ENCODE measurements at places on chromosomes 1 and 21.

DNA sequence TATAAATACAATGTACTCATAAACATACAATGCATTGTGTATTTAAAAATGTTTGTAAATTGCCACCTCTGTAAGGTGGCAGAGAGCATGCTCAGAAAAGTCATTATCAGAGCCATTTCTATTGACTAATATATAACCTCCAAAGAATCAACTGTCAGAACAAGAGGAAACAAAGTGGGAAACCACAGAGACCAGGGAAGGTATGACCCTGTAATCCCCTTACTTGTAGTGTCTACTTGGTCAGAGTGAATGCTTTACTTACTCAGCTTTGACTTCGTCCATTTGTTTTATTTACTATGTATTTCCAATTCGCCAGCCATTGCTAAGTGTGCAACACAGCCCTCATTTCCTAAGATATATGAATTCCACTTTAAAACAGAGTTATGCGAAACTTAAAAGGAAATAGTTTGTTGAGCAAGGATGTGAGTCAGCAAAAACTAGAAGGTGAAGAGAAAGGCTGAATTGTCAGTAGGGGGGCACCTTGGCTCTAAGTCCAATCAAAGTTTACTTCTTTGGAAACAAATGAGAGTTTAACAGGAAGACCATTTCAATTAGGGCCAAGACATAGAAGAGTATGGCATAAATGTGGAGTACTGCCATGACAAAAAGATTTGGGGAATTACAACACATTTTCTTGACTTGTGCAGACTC lies 671.7 kb upstream of the PTBP2 start:
- peak; percentile 55 for DNase-seq

DNA sequence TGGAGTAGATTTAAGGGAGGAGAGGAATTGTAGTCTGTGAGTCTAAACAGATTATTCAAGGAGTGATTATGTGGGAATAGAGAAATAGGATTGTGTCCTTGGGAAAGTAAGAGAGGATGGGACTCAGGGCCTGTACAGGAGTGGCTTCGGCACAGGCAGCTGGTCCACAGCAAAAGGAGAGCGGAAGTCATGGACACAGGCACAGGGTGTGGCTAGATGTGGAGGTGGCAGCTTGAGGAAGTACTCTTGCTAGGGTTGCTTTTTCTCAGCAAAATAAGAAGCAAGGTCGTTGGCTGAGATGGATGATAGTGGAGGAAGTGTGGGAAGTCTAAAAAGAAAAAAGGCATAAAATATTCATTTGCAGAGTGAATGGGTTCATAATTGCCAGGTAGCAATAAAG lies 18.5 kb upstream of the ZNF648 start:
- DNase-seq = no peak

- no peak for DNase-seq
Measured at GRCh38 chr1:205048382-205048781, 5.4 kb downstream of the CNTN2 start.

GRCh38 chr1:5954964-5955363 lies 37.3 kb downstream of the NPHP4 start:
- DNase-seq = no peak

- DNase-seq = no peak
Measured at GRCh38 chr1:19621274-19621950, 22.7 kb upstream of the NBL1 start.

GRCh38 chr1:42334240-42335049 lies 590 bp downstream of the FOXJ3 start:
- peak; percentile 75 for DNase-seq

DNA sequence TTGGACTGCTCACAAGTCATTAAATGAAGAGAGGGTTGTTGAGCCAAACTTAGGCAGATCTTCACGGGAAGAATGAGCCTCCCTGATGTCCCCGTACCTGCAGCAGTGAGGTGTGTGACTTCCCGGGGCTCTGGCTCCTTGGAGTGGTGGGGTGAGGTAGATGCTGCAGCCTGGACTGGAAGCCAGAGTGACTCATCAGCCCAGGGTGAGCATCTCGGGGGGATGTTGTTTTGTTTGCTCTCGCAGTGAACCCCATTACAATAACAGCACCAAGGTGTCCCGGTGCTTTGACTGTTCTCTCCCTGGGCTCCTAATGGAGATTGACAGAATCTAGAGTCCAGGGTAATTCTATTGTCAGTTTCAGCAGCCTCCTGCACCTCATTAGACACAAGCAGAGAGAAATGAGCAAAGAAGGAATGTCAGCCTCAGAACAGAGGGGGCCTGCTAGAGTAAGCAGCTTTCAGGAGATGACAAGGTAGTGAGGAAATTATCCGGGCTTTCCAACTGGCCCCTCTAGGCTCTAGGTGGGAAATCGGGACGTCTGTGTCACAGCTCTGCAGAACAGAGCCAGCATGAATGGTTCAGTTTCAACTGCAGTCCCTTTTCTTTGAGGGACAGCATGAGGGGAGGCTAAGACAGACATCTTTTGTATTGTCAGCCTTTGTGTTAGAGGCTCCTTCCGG lies 36.0 kb upstream of the LRRN2 start:
- DNase-seq = no peak

DNA sequence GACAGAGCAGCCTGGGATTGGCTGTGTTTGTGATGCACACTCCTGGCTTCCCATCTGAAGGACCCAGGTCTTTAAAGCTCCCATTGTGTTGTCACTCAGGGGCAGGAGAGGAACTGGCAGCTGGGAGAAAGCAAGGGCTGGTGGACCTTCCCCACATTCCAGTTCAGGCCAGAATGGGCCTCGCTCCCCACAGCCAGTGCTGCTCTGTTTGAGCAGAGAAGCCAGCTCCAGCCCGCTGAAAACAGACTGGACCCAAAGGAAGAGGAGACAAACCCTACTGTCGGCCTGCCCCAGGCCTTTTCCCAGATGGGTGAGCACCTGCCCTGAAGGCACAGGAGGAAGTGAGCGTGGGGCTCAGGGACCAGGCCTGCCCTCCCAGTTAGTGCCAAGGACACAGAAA lies 499.4 kb downstream of the NPHP4 start:
- no peak for DNase-seq

GRCh38 chr21:42970946-42971653 lies 3.3 kb upstream of the PKNOX1 start:
- no peak for DNase-seq

- peak; percentile 67 for DNase-seq
Measured at GRCh38 chr1:51768971-51769588, 109.4 kb downstream of the NRDC start.

- peak; percentile 57 for DNase-seq
Measured at GRCh38 chr1:178277793-178278530, 184.1 kb downstream of the RASAL2 start.

DNA sequence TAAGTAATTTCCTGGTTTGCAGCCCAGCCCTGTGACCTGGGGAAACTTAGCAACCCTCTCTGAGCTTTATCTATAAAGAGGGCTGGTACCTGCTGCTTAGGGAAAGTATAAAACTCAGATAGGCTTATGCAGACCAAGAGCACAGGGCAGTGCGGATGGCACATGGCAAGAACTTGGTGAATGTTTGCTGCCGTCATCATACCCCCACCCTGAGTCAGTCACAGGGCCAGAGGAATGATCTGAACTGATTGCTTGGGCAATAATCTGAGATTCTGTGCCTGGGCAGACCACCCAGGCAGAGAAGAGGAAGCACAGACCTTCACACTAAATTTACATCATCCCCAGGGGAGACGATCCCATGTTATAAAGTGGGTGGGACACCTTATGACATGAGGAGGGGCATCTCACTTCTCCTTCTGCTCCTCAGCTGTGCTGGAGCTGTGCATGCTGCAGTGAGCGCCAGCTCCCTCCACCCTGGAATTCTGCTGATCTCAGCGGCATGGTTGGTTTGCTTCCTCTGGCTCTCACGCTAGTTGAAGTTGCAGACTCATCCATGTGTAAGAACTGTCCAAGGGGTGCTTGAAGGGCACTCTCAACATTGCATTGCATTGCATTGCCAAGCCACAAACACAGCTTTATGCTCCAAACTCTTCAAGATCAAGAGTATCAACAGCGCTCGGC lies 197.1 kb downstream of the AJAP1 start:
- DNase-seq = no peak

GRCh38 chr1:151953409-151954094 lies 40.1 kb downstream of the S100A10 start:
- DNase-seq = no peak

- DNase-seq = no peak
Measured at GRCh38 chr1:43861988-43862735, 71.4 kb upstream of the ARTN start.

- no peak for DNase-seq
Measured at GRCh38 chr1:194026422-194026821, 840.0 kb upstream of the B3GALT2 start.

GRCh38 chr1:195462646-195463045 lies 1145.6 kb downstream of the KCNT2 start:
- no peak for DNase-seq

DNA sequence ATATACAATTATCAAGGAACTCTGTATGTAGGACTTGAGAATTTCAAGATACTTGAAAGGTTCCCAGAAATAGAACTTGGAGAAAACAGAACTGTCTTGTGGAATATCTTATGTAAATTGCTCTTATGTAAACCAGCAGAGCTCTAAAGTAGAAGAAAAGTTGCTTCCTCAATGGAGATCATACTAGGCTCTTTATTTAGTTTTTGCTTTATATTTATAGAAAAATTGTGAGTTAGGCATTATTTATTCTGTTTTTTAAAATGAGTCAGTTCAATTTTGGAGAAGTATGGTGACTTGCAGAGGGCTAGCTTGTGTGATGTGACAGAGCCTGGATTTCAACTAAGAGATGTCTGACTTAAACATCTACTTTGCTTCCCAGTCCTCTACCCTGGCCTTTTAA lies 40.4 kb downstream of the ATP6V1G3 start:
- no peak for DNase-seq

DNA sequence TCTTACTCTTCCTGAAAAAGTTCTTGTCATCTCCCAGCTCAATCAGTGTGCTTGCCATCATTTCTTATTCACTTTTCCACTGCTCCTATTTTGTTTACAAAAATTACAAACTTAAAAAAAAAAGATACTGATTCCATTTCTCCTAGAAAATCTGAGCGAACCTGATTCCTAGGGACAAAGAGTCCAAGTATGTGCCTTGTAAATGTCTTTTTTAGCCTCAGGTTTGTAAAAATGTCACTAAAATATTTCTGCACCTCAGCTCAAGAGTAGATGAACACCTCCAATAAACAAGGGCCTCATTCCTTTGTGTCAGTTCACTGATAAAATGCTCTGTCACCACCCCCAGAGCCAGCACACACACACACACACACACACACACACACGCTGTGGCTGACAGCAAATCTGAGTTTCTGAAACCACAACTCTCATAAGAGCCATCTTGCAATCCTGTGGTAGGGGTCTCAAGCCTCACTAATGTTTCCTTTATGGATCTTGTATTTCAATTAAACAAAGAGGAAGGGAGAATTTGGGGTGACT lies 299.2 kb downstream of the PBX1 start:
- DNase-seq = no peak

DNA sequence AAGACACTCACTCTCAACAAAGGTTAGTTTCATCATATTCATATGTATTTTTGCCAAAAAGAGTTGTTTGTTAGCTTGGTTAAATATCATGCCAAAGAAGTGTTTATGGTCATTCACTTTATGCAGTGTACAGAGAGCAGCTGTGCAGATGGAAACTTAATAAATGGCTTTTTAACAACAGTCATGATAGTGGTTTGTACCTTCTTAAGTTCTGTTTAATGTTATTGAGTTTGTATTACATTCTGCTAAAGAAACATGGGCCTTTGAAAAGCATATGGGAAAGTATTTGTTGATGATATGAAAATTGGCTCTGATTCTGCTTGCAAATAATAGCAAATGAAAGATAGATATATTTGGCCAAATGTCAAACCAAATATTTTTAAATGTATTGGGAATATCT lies 607.3 kb downstream of the NCAM2 start:
- DNase-seq = no peak

DNA sequence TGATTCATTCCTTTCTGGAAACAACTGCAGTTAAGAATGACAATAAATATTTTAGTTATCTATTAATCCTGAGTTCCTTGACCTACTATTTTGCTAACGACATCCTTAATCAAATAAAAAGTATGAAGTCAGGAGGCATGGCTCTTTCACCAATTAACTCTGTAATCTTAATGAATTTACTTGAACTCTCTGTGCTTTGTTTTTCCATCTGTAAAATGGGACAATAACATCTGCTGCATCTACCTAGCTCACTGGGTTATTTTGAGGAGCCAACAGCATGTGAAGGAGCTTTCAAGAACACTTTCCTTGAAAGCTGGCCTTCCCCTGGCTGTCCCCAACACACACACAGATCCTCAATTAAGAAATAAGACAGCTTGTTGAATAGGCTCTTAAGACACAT lies 47.9 kb downstream of the COLGALT2 start:
- no peak for DNase-seq

GRCh38 chr1:86997538-86997937 lies 83.1 kb downstream of the HS2ST1 start:
- DNase-seq = no peak

- no peak for DNase-seq
Measured at GRCh38 chr1:98081944-98082343, 161.1 kb upstream of the DPYD start.

- no peak for DNase-seq
Measured at GRCh38 chr1:94095112-94095637, 25.8 kb downstream of the ABCA4 start.

DNA sequence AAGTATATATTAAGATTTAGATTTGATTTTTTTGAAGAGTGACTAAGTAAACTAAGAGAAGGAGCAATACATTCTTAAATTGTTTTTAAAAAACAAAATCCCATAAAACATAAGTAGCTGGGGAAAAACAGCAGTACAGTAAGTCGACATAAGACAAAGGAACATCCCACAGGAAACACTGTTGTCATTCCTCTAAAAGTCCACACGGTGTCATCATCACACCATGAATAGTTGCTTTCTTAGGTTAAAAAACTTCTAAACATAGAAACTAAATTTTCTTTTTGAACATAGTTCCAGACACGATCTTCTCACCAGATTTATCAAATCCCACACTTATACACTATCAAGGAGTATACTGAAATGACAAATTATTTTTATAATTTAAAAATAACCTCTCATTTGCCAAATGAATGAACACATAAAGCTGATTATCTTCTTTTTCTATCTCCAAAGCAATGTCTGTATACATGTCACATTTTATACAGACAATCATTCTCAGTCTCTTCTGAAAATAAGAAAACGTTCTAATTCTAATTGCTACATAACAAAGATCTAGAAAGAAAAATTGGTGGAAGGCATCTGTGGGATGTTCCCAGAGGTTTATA lies 15.8 kb downstream of the ODF2L start:
- peak; percentile 71 for DNase-seq

GRCh38 chr1:59814901-59815825 lies at the start of gene HOOK1:
HOOK1 (plus strand) TSS chr1:59814949; CDS start chr1:59815118, 169 bp downstream.
- DNase-seq = no peak

GRCh38 chr21:29647353-29647781 lies 292.4 kb downstream of the GRIK1 start:
- no peak for DNase-seq

- DNase-seq = no peak
Measured at GRCh38 chr1:218718977-218719376, 373.8 kb downstream of the TGFB2 start.

GRCh38 chr1:8625981-8626898 lies 191.2 kb downstream of the RERE start:
- DNase-seq = peak; percentile 27

GRCh38 chr1:48294656-48295055 lies 72.1 kb downstream of the SLC5A9 start:
- no peak for DNase-seq
